ENCODE measurements at places on chromosomes 12 and 14.

GRCh38 chr14:59511916-59512575 is 27.7 kb downstream of the JKAMP start:
- peak; percentile 23 for DNase-seq

DNA sequence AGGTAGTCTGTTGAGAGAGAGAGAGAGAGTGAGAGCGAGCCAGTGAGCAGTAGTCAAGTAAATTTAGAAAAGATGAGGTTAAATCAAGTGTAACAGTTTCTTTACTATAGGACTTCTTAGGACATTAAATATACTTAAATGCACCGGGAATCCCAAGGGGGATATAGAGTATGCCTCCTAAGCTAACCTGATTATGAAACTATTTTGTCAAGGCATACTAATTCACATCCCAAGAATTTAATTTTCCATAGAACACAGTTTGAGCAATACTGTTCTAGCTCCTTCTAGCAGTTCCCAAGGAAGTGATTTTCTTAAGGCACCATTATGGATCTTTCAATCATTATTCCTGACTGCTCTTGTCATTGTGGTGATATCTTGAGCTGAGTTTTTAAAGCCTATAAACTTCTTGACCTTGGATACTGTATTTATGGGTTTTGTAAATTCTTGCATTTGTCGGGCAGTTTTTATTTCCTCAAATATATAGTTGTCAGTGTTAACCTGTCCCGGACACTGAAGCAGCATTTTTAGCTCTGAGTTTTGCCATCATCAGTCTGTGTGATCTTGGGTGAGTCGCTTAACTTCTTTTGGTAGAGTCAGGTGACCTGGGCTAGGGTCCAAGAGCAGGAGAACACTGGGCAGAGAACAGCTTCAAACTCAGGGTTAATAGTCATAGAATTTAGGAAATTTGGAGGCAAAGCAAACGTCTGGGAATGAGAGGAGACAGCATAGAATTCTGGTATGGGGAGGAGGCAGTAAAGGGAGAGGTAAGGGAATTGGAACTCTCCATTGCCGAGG is 196.5 kb upstream of the FRMD6 start:
- no peak for DNase-seq

- no peak for DNase-seq
Observed at GRCh38 chr14:65000898-65001591, 14.3 kb downstream of the FNTB start.

DNA sequence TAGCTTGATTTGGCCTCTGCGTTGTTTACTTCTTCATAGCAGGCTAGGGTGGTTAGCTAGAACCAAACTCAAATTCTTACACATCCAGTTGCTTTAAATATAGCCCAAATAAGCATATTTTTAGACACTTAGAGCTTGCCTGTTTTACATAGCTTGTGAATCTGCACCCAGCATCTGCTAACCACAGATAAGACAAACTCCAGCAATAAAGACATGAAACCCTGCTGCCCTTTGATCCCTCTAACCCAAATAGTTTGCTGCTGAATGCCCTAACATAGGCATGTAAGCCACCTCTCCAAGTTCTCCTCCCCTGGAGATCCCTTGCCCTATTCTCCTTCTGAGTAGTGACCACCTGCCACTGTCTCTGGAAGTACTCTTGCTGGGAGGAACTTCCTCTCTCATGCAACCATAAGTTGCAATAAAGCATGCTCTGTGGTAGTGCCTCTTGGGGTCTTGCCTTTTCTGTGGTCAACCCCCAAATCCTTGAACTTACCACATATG is 185.6 kb downstream of the TMEM117 start:
- peak; percentile 9 for DNase-seq

- no peak for DNase-seq
Observed at GRCh38 chr12:91882910-91883309, 262.7 kb downstream of the BTG1 start.

DNA sequence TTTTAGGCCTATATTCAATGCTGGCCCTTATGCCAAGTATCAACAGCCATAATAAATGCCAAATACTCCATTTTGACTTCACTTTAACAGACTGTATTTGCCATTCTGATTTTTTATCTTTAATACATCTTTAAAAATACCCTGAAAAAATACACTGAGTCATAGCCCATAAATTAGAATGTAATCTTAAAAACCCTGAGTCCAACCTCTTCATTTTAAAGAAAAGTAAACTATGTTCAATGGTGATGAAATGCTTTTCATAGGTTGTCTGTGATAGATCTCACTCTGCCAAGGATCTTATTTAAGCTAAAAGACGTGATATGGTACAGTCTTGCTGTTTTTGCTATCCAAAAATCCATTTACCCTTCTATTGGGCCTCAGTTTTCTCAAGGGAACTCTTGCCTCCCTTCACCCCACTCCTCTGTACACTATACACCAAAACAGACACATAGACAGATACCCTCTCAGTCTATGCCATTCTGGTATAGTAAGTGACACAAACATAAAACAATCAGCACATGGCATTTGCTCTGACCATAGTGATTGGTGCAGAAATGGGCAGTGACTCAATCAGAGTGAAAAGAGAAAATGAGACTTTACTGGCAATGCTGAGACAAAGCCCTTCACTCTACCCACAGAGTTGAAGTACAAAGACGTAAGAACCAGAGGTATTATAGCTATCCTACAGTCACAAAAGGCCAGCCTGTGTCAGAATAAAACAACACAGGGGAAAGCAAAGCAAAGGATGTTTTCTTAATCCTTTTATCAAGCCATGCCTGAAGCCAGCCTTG is 49.1 kb downstream of the BTG1 start:
- no peak for DNase-seq

GRCh38 chr12:56129942-56130495 is 2.0 kb downstream of the ESYT1 start:
- no peak for DNase-seq

DNA sequence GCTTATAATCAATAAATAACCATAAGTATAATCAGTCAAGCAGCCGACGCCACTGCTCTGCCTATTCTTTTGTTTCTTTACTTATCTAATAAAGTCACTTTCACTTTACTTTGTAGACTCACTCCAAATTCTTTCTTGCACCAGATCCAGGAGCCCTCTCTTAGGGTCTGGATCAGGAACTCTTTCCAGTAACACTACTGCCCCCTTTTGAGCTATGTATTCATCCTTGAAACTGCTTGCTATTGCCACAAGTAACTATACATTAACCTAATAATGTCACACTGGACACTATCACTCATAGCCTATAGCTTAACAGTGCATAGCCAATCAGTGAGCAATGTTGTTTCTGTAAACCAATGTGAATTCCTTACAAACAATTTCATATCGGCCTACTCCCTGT is 2.8 kb upstream of the NID2 start:
- DNase-seq, result no peak

DNA sequence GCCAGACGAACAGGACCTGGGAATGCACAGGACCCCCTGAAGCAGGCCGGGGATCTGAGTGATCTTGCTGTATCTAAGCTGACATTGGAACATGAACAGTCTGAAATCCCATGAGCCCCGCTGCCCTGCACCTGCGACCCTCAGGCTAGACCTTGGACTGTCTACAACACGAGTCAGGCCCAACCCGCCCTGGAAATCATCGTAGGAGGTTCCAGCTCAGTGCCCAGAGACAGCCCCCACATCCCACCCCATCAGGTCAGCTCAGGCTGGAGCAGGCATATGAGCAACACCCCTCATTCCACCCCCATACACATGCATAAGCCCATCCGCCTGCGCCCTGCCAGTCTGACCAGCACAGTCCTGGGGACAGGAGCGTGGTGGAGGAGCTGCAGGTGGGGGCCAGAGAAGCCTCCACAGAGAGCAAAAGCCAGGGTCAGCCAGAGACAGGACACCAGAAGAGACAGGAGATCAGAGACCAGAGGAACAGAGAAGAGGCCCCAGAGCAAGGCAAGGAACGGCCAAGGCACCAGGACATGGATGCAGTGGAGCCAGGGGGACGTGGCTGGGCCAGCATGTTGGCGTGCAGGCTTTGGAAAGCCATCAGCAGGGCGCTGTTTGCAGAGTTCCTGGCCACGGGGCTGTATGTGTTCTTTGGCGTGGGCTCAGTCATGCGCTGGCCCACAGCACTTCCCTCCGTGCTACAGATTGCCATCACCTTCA is at the start of gene AQP6:
AQP6 (plus strand) TSS at position 307 of the 720 bp plus-strand sequence; CDS start at position 534, 227 bp downstream.
- DNase-seq, result no peak

DNA sequence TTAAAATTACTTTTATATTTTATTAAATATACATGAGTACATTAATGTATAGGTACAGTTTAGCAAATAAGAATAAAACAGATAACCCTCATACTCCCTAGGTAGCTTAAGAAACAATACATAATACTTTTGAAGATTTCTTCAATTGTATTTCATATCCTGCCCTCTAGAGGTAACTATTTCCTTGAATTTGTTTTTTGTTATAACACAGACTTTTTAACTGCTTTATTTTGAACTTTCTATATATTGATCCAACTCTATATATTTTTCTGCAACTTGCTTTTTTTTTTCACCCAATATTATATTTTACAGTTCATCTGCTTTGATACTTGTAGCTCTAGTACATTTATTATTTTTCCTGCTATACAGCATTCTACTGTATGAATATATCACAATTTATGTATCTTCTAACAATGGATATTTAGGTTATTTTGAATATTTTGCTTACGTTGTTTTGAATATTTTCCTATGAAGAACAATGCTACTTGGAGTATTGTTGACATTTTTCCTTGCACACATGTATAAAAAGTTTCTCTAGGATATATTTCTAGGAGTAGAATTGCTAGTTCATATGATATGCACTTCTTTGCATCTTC is 72.8 kb upstream of the ABCD2 start:
- peak; percentile 36 for DNase-seq

GRCh38 chr12:17296882-17297281 is 690.9 kb upstream of the LMO3 start:
- DNase-seq, result no peak

GRCh38 chr12:107632246-107632645 is 53.4 kb upstream of the PWP1 start:
- no peak for DNase-seq

DNA sequence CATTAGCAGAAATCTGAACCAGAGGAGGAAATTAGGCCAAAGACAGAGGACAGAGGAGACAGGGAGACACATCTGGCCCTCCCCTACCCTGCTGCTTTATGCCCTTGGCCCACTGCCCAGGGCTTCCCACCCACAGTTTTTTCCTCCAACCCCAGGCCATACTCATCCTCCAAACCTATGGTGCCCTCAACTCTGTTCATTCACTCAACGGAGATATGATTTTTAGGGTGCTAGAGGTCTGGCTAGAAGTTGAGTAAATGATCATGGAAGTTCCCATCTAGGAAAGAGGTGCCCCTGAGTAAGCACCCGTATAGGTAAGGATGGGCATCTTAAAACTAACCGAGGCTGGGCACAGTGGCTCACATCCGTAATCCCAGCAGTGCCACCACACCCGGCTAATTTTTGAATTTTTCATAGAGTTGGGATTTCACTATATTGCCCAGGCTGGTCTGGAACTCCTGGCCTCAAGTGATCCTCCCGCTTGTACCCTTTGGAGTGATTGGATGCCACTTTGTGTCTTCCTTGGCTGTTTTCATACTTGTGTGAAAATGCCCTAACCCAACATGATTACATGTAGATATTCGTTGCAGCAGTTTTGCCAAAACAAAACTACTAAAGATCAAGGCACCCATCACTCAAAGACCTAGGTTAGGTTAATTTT is 4.4 kb downstream of the KRT18 start:
- no peak for DNase-seq

DNA sequence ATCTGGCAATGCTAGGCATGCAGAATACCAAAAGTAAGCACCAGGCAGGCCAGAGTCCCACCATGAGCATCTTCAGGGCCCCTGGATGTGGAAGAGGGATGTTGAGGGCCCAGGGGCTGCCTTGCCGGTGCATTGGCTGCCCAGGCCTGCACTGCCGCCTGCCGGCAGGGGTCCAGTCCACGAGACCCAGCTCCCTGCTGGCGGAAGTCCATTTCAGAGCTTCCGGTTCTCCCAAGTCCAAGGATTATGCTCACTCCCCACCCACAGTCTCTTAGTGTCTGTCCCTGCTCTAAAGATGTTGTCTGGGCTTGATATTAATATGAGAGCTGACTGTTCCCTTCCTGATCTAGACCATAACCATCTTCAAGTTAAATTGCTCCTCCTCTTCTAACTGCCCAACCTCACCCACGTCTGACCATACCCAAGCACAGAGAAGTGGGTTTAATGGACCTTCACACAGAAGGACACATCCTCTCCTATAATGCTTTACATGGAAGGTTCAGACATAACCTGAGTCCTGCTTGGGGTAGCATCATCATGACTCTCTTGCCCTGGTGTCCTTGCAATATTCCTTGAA is 117.4 kb downstream of the DAD1 start:
- DNase-seq, result no peak

DNA sequence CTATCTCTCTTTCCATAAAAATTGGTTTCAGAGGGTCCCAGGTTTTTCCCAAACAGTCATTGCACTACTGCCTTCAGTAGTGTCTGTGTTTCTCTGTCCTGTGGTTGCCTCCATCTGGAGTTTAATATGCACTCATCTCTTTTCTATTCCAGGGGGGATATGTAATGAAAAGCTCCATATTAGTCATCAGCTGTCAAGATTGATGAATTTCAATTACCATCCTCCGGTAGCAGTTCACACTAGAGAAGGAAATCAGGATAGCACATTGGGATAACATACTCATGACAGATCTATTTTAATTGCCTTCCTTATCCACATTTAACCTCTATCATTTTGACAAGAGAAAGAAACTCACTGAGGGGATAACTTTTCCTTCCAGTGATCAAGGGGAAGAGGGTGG is 589.0 kb upstream of the SEL1L start:
- no peak for DNase-seq

DNA sequence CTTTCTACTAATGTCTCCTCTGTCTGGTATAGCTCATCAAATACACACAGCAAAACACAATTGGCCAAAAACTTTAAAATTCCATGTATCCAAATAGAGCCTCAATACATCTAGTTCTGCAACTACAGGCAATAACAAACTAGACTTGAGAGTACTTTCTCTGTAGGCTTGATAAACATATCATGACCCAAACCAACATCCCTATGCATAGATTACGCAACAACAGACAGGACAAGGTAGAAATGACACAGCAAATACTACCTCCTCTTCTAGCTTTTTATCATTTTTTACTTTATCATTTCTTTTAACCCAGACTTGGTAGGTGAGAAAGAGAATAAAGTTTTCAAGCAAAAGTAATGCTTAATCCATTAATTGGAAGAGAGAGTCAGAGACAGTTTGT is 41.8 kb downstream of the EML5 start:
- no peak for DNase-seq

GRCh38 chr12:125136702-125137101 is 71.5 kb downstream of the AACS start:
- no peak for DNase-seq

- no peak for DNase-seq
Observed at GRCh38 chr12:127911291-127911690, 355.7 kb upstream of the TMEM132C start.

- DNase-seq, result no peak
Observed at GRCh38 chr12:2185751-2186341, 133.1 kb downstream of the CACNA1C start.

- no peak for DNase-seq
Observed at GRCh38 chr12:51972422-51972812, 20.9 kb downstream of the ACVR1B start.
